NCI-H1417 (cell line): ENCODE measurements at places on chromosomes 16 and 17.
A peak's percentile ranks its signal among the peaks of the same experiment; 100 is the strongest.

DNA sequence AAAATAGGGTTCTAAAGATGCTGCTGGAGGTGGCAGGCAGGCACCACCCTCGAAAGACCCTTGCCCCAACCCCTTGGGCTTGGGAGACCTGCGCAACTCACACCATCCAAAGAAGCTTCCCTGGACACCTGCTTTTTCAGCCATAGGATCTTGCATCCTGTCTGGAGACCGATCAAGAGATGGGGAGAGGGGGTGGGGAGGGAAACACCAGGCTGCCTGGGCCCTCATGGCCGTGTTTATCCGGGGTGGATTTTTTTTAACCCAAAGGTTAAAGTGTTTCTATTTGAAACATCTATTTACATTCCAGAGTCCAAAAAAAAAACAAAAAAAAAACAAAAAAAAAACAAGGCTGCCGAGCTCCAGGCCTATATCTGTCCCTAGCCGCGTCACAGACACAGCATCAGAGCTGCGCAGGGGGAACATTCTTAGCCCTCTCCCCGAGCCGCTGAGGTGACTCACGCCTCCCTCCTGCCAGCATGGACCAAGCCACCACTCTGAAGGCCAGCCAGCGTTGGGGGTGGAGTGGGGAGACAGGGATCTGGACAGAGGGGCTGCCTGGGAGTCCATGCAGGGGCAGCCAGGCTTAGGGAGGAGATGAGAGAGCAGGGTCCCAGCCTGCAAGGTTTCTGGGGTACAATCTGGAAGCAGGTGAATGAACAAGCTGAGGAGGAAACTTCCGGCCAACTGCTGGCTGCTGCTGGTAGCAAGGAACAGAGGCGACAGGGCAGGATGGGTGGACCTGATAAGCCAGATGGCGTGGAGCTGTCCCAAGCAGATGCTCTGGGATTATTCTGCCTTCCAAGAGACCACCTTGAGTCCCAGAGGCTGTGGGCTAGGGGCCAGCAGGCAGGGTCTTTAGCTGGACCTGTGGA is 14.8 kb downstream of the HDAC5 start:
- no peak for DNase-seq

DNA sequence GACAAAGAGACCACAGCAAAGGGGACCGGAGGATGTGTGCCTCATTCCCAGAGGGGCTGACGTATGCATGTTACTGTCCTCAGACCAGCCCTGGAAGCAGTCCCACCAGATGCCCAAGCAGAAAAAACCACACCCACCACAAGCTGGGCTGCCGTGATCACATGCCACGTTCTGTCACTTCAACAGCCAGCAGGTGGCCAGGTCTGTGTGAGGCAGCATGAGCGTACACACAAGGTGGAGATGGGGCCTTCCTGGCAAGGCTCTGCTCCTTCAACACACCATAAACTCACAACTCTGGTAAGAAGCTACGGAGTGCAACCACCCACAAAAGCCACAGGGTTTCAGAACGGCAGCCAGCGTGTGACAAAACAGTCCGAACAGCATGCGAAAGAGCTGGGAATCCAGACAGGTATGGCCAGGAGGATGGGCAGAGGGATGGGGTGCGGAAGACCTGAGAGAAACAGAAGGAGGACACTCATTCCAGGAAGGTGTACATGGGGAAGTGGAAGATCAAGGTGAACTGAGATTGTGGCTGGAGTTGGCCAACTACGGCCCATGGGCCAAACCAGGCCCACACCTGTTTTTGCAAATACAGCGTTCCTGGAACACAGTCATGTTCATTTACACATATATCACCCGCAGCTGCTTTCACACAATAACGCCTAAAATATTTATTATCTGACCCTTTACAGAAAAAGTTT is 27.9 kb downstream of the MBTPS1 start:
- no peak for DNase-seq

- no peak for DNase-seq
Observed at GRCh38 chr17:78019367-78019975, 61.0 kb downstream of the TNRC6C start.

DNA sequence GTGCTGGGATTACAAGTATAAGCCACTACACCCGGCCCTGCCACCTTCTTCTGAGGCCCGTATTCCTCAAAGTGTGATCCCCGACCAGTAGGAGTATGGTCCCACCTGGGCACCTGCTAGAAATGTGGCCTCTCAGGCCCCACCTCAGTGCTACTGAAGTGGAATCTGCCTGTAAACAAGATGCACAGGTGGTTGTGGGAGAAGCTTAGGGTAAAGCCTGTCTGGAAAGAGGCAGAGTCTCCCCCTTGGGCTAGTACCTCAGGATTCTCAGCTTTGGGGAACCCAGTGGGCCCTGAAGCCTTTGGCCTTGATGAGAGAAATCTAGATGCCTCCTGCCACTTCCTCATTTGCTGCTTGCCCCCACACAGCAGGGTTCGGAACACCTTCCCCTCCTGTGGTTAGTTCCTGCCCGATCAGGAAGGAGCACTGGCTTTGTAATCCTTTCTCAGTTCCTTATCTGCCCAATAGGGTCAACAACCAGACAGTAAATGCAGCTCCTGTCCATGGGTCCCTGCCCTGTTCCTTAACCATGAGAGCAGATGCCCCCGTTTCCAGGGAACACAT is 25.2 kb downstream of the TK2 start:
- DNase-seq, result no peak

GRCh38 chr16:89322321-89323119 is 105.0 kb downstream of the ZNF778 start:
- DNase-seq, result peak; percentile 46

- DNase-seq, result peak; percentile 71
Observed at GRCh38 chr16:55502801-55503366, 6.0 kb upstream of the LPCAT2 start.

DNA sequence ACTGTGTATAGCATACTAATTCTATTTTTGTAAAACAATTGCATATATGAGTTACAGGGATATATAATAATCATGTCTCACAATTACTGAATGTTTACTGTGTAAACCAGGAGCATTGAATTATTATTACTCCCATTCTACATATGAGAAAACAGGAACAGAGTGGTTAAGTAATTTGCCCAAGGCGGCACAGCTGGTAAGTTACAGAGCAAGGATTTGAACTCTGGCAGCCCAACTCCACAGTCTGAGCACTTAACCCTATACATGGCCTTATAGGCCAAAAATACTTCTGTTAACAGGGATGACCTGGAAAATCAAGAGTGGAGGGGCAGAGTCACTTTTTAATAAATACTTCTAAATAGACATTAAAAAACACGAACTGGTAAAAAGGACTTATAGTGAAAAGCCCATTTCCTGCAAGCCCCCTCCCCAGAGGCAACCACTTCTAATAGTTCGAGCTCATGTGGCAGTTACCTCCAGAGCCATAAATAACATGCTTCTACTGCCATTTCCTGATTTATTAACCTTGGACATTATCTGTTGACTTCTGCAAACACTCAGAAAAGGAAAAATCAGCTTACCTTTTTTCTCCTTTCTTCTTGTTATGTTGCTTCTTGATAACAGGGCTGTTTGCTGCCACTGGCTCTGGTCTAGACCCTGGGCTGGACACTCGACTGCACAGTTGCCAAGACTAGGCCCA is 22.1 kb upstream of the ADGRG1 start:
- no peak for DNase-seq

- no peak for DNase-seq
Observed at GRCh38 chr17:34511931-34512330, 67.5 kb upstream of the TMEM132E start.

DNA sequence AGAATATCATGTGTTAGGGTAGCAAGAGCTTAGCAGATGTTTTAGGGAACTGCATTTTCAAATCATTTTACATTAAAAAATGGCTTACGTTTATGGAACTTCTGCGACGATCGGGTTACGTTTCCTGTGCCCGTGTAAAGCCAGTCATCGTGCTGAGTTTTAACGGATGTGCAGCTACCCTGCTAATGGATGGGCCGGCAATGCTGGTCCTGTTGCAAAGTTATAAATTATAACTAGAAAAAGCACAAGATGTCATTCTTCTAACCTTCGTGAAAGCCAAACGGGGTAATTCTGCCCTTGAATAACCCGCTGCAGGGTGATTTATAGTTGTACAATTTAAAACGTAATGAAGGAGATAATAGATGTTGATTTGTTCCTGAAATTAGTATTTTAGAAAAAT is 339.2 kb downstream of the WWOX start:
- peak; percentile 7 for DNase-seq

DNA sequence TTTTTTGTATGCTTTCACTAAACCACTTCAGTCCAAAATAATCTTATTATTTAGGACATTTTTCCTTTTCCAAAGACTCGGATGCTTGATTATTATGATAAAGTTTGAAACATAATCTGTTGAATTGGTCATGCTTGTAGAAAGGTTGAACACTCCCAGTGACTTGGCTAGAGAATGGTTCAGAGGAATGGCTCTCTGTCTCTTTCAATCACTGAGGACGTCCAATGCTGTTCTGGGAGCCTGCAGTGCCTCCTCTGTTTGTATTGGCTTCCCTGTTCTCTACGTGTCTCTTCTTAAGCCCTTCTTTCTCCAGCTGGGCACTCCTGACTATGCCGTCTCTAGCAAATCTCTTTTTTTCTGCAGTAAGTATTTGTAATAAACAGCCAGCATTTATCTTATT is 369.0 kb upstream of the DYNLRB2 start:
- DNase-seq, result no peak

DNA sequence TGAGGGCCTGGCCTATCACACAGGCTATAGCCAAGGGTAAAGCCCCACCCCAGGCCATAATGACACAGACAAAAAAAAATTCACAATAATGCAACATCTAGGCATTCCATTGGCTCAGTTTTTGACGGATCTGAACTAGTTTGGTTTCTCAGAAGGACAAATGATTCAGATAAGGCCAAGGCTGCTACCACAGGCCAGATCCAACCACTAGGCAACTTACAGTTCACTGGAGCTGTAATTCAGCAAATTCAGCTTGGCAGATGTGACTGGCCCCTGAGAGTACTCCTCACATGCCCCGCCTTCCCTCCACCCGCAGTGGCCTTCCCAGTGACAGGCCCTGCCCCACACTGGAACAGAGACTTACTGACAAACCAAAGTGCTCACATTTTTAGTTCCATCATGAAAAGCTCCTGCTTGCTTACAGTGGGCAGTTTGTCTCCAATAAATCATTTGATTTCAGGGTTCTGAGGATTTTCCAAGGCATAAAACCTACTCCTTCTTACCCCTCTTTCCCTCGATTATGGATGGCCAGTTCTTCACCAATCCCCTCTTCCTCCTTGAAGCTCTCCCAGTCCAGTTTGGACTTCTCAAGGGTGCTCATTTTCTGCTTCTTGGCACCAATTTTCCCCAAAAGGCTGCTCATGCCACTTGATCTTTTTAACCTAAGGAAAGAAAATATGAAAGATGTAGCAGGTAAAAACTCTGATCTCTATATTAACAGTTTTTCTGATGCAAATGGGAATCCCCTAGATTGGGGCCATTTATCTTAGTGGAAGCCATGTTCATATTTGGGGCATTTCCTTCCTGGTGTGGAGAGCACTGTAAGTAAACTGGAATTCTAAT is 53.3 kb upstream of the BCAR1 start:
- DNase-seq, result no peak

- no peak for DNase-seq
Observed at GRCh38 chr16:19912455-19913339, 28.0 kb upstream of the GPRC5B start.

DNA sequence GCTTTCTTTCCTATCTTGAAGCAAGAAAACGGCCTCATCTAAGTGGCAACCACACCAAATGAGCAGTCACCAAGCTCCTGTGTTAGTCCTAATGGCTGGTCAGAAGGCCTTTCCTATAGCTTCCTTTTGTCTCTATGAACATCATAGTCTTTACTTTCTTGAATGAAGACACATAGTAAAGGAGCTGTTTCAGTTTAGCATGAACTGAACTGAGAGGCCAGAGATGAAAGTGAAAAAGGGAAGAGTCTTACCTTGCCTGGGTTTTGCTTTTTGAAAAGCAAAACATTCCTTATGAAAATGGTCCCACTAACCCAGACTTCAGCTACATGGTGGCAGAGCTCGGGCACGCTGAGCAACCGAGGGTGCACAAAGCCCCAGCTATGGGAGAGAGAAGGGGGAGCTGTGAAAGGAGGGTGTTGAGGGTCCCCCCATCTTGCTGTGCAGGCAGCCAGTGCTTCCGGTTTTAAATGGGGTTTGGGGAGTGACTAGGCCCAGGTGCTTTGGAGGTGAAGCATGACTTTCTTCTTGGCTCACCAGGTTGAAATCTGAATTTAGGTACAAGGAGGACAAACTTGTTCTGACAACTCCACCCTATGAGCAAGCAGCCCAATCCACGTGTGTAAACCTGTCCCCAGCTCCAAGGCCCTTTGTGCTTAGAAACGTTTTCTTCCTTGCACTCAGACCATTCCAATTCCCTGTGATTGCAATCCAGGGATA is 9.1 kb upstream of the PSMC3IP start:
- DNase-seq, result no peak

DNA sequence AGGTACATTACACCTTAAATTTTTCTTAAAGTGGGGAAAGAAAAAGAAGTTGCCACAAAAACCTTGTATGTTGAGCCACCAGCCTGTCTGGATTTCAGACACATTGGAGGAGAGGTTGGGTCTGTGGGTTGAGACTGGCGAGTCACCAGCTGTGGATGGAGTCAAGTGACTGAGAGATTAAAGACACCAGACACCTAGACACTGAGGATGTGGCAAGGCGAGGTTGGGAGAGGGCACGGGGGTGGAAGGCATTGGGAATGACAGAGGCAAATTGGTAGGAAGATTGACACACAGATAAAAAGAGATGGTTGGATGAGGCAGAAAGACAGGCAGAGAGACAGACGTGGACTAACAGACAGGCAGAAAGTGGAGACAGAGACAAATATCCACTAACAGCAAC is 49.6 kb downstream of the KCNJ12 start:
- DNase-seq, result no peak

- no peak for DNase-seq
Observed at GRCh38 chr16:48583075-48584065, 26.6 kb downstream of the N4BP1 start.

DNA sequence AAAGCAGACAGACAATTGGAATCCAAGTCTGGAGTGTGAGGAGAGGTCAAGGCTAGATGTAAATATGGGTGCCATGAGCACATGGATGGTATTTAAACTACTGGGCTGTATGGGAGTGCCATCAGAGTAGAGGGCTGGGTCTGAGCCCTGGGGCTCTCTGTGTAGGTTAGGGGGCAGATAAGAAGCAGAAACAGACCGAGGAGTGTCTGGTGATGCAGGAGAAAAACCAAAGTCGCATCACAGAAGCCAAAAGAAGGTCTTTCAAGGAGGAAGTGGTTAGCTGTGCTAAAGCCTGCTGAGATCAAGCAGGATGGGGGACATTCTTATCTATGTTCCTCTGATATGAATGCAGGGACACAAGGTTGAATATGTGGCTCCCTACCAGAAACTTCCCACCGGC is 1.9 kb downstream of the TSEN54 start:
- no peak for DNase-seq
